Fibroblast of lung (primary cell): ENCODE measurements at places on chromosomes 1 and 21.
A peak's percentile ranks its signal among the peaks of the same experiment; 100 is the strongest.

DNA sequence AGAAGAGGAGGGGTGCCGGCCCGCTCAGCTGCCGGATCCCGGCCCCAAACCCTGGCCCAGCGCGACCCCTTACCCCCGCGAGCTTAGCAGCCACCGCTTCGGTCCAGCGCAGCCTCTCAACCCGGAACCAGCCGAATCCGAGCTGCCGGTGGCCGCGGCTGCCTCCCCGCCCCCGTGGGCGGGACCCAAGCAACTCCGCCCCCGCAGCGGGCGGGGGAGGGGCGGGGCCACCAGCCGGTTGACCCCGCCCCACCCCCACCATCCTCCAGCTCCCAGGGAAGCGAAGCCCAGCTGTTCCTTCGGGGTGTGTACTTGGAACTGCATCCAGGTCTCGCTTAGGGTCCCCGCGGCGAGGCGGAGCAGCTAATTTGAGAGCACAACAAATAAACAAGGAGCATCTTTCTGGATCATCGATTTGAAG lies at the start of gene TRIM62:
Gene TRIM62 (minus strand): TSS at position 123 of the 421 bp plus-strand sequence. CDS start 611 bp downstream, outside the sequence.
- H3K27ac ChIP-seq, result no peak within 1 kb of the TSS
- H3K4me1 ChIP-seq, result peaks cover 6% of the 10 kb centered on the region
- no peaks in the 10 kb centered on the region for H3K36me3 ChIP-seq

DNA sequence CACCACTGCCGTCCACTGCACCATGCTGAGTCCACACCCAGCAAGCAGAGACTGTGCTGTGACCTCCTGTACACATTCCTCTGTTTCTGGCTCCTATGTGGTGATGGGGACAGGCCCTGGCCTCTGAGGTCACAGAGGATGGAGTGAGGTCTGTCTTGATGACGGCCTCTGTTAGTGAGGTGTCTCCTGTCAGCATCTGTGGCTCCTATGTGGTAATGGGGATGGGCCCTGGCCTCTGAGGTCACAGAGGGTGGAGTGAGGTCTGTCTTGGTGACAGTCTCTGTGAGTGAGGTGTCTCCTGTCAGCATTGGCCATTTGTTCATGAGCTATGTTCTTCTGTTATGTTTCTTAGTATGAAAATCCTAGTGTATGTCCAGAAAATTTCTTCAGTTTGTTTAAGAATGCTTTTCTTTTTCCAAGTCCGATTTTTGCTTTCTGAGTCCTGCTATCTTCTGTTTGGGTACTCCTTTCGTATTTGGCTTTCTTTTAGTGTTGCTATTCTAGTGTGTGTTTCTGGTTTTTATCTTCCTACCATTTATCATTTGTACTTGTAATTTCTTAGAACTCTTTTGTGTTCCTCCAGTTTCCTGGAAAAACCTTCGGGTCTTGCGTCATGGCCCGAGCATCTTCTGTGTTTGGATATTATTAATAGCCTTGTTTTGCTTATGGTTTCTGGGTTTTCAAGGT lies 13.4 kb downstream of the SNAP47 start:
- no peaks in the 10 kb centered on the region for H3K4me1 ChIP-seq
- H3K4me3 ChIP-seq, result no peak overlapping the region
- no peaks in the 10 kb centered on the region for H3K27me3 ChIP-seq
- H3K36me3 ChIP-seq, result peaks cover 14% of the 10 kb centered on the region

GRCh38 chr1:38500891-38501290 lies 358.7 kb downstream of the RRAGC start:
- no peak overlapping the region for H3K4me3 ChIP-seq
- no peak overlapping the region for H3K27ac ChIP-seq
- no peaks in the 10 kb centered on the region for H3K36me3 ChIP-seq
- no peaks in the 10 kb centered on the region for H3K4me1 ChIP-seq
- DNase-seq, result no peak
- H3K27me3 ChIP-seq, result no peaks in the 10 kb centered on the region

GRCh38 chr1:117644696-117645311 lies 39.0 kb downstream of the TENT5C start:
- DNase-seq, result no peak
- H3K36me3 ChIP-seq, result no peaks in the 10 kb centered on the region
- H3K4me1 ChIP-seq, result no peaks in the 10 kb centered on the region
- no peaks in the 10 kb centered on the region for H3K27me3 ChIP-seq
- H3K4me3 ChIP-seq, result no peak overlapping the region

- H3K27ac ChIP-seq, result no peak overlapping the region
- peak; percentile 18 for DNase-seq
- peaks cover 5% of the 10 kb centered on the region for H3K4me1 ChIP-seq
- peaks cover 15% of the 10 kb centered on the region for H3K36me3 ChIP-seq
- no peaks in the 10 kb centered on the region for H3K27me3 ChIP-seq
Measured at GRCh38 chr1:93576346-93576745, 105.3 kb downstream of the BCAR3 start.

DNA sequence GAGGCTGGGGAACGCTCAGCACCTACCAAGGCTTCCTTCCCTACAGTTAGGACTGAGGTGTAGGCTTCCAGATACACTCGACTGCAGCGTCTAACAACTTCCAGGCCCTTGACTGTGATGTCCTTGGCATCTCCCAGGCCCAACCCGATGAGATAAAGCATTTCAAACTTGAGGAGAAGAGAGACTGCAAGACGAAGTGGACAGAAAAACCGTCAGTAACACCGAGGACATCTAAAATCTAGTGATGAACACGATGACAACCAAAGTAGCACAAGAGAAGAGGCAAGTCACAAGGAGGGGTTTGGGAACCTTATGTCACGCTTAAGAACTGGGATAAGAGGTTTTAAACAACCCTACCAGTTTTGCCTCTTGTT lies 314 bp downstream of the DPH5 start:
- H3K4me3 ChIP-seq, result peak overlapping the region; percentile 84
- no peaks in the 10 kb centered on the region for H3K36me3 ChIP-seq
- peak overlapping the region; percentile 93 for H3K27ac ChIP-seq
- no peaks in the 10 kb centered on the region for H3K27me3 ChIP-seq
- DNase-seq, result no peak

DNA sequence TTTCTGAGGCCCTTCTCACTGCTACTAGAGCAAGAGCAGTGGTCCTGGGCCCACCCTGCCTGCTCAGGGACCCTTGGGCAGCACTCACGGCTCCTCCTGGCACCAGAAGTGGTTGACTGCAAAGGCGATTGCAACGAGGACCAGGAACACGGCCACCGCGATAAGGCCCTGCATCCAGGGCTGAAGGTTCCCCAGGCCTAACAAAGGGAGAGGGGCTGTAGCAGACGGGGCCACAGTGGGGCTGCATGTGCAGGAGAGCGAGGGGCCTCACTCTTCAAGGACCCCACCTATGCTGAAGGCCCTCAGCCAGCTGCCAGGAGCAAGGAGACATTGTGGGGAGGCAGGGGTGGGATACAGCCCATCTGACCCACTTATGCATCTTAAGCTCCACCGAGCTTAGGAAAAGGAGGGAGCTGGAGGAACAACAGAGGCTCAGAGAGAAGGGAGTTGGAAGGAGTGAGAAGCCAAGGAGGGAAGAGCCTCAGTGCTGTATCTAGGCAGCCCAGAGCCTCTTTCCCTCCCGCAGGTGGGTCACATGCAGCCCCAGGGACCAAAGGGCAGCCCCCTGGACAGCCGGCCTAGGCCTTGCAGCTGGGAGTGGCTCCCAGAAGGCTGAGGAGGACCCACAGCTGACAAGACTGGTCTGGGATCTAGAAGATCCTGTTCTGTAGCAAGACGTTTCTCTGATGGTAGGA lies 2.5 kb downstream of the PDZK1IP1 start:
- no peaks in the 10 kb centered on the region for H3K27me3 ChIP-seq
- no peak overlapping the region for H3K27ac ChIP-seq
- H3K4me3 ChIP-seq, result no peak overlapping the region

- no peak overlapping the region for H3K4me3 ChIP-seq
- no peak overlapping the region for H3K27ac ChIP-seq
- no peaks in the 10 kb centered on the region for H3K27me3 ChIP-seq
Measured at GRCh38 chr1:159177272-159177907, 6.0 kb downstream of the CADM3 start.

- H3K4me1 ChIP-seq, result no peaks in the 10 kb centered on the region
- no peaks in the 10 kb centered on the region for H3K36me3 ChIP-seq
- H3K4me3 ChIP-seq, result no peak overlapping the region
Measured at GRCh38 chr1:67173988-67174387, 7.7 kb downstream of the IL23R start.

DNA sequence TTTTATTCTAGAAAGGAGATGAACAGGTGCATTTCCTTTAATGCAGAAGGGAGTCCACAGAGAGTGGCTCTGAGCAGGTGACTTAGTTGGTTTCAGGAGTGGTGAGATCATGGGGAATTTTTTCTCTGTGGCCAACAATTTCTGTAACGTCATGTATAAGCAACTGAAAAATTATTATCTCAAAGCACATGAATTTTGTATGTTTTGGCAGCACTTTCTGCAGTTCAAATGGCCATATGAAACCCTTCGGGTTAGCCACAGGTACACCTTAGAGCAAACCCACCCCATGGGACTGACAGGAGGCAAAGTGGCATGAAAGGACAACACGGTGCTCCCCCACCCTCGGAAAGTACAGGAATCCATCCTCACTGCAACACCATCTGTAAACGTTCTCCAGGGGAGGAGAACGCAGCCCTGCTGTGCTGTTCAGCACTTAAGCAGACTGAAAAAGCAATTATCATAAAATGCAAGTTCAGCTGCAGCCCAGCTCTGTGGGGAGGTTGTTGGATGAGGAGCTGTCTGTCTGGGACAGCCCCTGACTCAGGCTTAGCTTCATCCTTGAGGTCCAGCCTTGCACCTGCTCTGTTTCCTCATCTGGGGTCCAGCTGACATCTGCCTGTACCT lies 55.8 kb upstream of the CLDN14 start:
- H3K4me3 ChIP-seq, result no peak overlapping the region
- DNase-seq, result no peak
- H3K27me3 ChIP-seq, result peaks cover 4% of the 10 kb centered on the region
- no peaks in the 10 kb centered on the region for H3K36me3 ChIP-seq
- H3K4me1 ChIP-seq, result no peaks in the 10 kb centered on the region

GRCh38 chr1:165840423-165840822 lies 13.0 kb downstream of the UCK2 start:
- peaks cover 19% of the 10 kb centered on the region for H3K4me1 ChIP-seq
- H3K27me3 ChIP-seq, result no peaks in the 10 kb centered on the region
- H3K27ac ChIP-seq, result no peak overlapping the region
- H3K36me3 ChIP-seq, result no peaks in the 10 kb centered on the region

GRCh38 chr1:31609514-31610118 lies 7.9 kb upstream of the HCRTR1 start:
- no peaks in the 10 kb centered on the region for H3K4me1 ChIP-seq
- H3K4me3 ChIP-seq, result no peak overlapping the region
- no peak overlapping the region for H3K27ac ChIP-seq
